CD8-positive, alpha-beta memory T cell (primary cell): ENCODE measurements at places on chromosomes 7 and 10.

DNA sequence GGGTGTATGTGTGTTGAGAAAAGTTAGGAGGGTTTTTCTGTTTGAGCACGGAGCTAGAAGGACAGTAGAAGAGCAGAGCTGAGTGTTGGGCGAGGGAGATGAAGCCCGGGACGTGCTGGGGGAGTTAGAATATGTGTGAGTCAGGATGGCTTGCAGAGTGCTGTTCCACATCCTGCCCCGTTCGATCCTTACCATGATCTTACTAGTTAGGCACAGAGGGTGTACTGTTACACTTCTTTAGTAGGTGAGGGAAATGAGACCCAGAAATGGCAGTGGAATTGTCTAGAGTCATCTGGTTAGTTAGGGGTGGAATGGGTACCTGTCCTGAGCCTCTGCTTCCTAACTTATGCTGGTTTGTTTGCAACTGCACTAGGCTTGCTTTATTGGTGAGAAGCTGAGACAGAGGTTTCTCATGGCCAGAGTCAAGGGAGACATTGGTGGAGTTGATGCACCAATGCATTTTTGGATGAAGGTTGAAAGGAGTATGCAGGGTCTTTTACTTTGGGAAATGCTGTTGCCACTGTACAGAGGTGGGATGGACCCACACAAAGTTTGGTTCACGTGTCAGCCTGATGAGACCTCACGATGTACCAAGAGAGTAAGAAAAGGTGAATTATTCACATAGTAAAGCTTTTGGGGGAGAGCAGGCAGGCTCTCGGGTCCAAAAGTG is 42.4 kb downstream of the CCNY start:
- no peak for DNase-seq

DNA sequence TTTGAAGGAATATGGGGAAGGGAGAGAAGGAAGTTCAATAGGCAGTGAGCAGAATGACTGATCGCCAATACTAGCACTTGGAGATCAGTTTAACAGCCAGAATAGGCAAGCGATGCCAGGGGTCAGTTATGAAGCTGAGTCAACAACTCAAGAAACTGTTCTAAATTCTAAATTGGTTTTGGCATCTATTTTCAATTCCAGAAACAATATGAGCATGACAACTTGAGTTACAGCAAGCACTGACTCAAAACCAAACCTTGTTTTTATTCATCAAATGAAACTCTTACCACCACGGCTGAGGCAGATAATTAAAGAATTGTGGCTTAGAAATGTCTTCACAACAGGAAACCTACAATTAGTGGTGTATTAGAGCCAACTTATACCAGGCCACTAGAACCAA is 180.5 kb upstream of the ASAH2 start:
- DNase-seq = no peak

- no peak for DNase-seq
Observed at GRCh38 chr7:139189357-139189756, 41.7 kb upstream of the UBN2 start.

GRCh38 chr7:30436518-30436917 is 42.1 kb downstream of the NOD1 start:
- no peak for DNase-seq

DNA sequence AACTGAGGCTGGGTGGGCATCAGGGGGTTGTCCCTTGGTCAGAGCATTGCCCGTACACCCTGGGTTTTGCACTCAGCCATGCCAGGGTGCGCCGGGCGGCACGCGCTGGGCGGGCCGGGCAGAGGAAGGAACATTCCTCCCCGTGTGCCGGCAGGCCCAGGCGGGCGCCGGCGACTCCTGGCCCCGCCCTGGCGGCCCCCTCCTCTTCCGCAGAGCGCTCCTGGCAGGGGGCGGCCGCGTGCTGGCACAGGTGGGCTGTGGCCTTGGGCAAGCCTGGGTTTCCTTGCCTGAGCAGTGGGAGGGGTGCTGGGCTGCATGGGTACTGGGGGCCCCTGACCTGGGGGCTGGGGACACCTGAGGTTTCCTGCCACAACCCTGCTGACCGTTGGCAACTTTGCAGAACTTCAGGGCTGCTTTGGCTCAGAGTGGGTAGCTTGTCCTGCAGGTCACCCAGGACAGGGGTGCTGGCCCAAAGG is 3.9 kb downstream of the LFNG start:
- DNase-seq = no peak

DNA sequence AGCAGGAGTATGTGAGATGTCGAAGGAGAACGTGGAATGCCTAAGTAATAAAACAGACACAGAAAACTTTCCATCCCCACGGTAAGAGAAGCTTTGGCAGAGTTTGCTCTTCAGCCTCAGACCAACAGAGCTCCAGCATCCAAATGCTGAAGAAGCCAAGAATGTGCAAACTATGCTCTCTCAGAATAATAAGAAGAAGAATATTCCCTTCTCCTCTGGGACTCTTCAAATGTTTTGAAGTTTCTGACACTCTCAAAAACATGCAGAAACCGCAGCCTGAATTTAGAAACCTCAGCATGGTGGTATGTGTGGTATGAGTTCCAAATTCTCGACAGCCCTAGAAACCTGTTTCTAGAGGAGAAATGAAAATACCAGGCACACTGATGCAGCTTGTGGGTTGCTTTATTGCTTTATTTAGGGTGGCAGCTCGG is 113.3 kb downstream of the KCNMA1 start:
- DNase-seq = no peak

- no peak for DNase-seq
Observed at GRCh38 chr10:97399843-97400545, 1.1 kb downstream of the RRP12 start.

DNA sequence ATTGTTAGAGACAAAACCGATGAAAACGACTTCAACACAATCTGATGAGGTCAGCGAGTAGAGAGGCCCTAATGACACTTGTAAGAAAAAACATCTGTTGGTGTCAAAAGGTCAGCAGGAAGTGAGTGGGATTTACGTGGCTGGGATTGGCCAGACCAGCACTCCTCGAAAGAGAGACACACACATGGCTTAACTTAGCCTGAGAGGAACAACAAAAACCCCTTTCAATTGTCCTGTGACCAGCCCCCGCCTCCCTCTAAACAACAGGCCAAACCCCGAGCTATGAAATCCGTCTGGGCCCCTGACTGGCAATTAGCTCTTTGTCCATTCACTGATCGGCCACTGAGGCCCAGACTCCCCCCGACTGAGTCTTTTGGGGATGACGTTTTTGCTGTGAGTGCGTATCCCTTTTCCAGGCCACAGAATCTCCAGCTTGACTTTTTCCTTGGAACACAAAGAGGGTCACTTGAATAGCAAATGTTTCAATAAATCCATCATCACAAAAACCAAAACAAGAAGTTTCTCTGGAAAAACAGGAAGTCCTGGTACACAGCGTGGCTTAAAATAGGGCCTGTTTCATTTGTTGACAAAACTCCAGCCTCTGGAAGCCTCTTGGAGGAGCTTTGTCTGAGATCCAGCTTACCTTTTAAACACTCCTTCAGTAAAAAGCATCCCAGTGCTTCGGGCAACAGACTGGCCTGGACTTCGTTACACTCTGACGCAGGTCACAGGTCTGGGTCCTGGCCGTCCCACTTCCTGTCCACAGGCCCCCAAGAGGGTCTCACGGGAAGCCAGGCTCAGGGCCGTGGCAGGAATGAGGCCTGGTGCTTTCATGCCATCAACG is 103.0 kb downstream of the CTBP2 start:
- no peak for DNase-seq

DNA sequence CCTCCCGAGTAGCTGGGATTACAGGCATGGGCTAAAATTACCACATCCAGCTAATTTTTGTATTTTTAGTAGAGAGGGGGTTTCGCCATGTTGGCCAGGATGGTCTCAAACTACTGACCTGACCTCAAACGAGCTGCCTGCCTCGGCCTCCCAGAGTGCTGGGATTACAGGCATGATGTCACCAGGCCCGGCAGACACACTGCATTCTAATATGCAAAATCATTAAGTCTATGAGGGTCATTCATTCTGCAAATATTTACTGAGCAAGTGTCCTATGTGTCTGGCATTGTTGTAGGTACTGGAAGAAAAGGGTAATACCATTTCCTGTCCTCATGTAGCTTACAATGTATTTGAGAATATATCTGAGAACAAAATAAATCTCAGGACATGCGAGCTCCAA is 2.7 kb downstream of the PUS7 start:
- no peak for DNase-seq

- no peak for DNase-seq
Observed at GRCh38 chr7:90404777-90405176, 1.5 kb downstream of the CLDN12 start.

DNA sequence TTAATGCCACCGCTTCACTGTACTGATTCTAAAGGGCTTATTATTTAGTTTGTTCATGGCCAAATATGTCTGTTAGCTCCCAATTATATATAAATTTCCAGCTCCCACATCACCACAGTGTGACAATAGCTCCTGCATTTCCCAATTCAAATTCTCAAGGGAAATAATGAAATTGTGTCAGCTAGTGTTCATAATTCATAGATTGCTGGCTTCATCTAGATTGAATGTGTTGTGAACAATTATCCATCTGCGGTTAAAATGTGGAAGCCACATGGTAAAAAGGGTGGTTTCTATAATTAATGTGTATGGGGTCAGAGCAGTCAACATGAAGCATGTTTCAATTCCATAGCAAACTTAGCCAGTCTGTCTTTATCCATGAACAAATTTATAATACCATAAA is 154.3 kb downstream of the SEMA3E start:
- DNase-seq = no peak

DNA sequence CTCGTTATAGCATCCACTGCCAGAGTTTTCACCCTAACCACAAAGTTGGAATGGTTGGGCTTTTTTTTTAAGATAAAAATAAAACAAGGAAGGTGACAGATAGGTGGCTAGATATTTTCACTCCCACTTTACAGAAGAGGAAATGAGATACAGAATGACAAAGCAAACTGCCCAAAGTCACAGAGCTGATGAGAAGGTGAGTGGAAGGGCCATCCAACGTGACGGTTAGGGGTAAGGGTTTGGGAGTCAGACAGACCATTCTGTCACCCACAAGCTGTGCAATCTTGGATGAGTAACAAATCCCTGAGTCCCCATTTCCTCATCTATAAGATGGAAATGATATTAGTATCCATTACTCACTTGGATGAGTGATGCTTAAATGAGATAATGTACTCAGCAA is 106.9 kb upstream of the PDLIM1 start:
- DNase-seq = no peak

GRCh38 chr10:21497177-21497807 is 28.2 kb downstream of the SKIDA1 start:
- DNase-seq = peak; percentile 26

GRCh38 chr10:110972231-110973134 is 53.1 kb downstream of the SHOC2 start:
- DNase-seq = no peak

- DNase-seq = no peak
Observed at GRCh38 chr10:13949844-13950542, 363.2 kb downstream of the PRPF18 start.

GRCh38 chr7:134723892-134724291 is 55.5 kb upstream of the CALD1 start:
- no peak for DNase-seq

DNA sequence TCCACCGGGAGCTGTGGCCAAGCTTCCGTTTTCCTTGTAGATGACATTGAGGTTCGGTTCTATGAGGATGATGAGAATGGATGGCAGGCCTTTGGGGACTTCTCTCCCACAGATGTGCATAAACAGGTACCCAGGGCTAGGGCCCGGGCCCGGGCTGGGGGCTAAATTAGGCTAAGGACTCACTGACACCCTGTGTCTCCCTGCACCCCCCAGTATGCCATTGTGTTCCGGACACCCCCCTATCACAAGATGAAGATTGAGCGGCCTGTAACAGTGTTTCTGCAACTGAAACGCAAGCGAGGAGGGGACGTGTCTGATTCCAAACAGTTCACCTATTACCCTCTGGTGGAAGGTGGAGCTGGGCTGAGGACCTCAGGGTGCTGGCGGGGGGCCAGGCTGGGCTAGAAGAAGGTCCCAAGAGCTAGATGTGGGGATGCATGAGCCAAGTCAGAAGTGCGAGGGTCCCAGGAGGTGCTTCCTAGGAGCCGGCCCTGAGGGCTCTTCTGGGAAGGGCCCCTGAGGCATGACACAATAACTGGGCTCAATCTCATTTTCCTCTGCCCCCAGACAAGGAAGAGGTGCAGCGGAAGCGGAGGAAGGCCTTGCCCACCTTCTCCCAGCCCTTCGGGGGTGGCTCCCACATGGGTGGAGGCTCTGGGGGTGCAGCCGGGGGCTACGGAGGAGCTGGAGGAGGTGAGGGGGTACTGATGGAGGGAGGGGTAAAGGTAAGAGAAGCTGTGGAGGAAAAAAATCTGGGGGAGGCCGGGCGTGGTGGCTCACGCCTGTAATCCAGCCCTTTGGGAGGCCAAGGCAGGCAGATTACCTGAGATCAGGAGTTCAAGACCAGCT is 2.9 kb downstream of the NFKB2 start:
- no peak for DNase-seq

DNA sequence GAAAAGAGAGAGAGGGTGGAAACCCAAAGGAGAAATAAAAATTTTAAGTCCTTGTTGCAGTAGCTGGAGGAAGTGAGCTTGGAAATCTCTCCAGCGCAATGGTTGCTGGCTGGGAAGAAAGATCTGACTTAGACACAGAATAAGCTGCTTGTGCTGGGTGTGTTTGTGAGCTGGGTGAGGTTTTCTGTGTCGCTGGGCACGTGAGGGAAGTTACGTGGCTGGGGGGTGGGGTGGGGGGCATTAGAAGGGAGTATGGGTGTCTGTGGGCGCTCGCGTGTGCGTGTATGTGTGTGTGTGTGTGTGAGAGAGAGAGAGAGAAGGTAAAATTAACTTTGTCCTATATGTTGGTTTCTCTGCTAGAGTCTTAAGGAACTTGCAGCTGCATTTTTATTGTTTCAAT is 11.6 kb downstream of the TCF7L2 start:
- no peak for DNase-seq

DNA sequence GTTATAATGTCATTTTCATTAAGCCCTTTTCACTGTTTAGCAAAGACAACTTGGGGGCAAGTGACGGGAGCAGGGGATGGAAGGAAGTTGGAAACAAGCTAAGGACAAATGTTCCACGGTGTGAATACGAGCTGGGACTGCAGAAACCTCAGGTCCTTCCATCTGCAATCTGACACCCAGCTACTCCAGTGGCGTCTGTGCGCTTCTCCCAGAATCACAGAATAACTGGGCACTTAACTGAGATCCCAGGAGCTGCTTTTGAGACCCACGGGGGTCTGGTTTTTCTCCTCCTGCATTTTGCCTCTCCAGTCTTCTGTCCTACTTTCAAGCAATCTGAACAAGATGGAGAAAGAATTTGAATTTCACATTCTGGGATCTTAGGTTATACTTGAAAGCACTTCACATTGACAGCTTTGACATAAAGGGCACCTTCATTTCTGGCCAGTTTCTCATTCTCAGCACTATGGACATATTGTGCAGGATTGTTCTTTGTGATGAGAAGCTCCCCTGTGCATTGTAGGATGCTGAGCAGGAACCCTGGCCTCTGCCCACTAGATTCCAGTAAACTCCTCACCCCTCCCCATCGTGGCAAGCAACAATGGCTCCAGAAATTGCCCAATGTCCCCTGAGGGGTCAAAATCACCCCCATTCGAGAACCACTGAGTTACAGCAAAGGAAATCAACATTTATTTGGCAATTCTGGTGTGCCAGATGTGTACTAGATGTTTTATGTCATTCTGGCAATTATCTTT is 194.1 kb downstream of the CACNB2 start:
- DNase-seq = no peak

GRCh38 chr10:79404231-79404609 is 41.2 kb downstream of the ZCCHC24 start:
- DNase-seq = no peak

- DNase-seq = no peak
Observed at GRCh38 chr7:51335057-51335456, 18.4 kb upstream of the COBL start.

- no peak for DNase-seq
Observed at GRCh38 chr7:20417260-20417659, 86.6 kb downstream of the ITGB8 start.
